Stimulated activated CD4-positive, alpha-beta T cell treated with anti-CD3 and anti-CD28 coated beads, Interleukin-12 subunit alpha, Interleukin-12 subunit beta, amount 100 ng/mL, for 48 hours (primary cell): ENCODE measurements at places on chromosomes 6 and 20.
A peak's percentile ranks its signal among the peaks of the same experiment; 100 is the strongest.

DNA sequence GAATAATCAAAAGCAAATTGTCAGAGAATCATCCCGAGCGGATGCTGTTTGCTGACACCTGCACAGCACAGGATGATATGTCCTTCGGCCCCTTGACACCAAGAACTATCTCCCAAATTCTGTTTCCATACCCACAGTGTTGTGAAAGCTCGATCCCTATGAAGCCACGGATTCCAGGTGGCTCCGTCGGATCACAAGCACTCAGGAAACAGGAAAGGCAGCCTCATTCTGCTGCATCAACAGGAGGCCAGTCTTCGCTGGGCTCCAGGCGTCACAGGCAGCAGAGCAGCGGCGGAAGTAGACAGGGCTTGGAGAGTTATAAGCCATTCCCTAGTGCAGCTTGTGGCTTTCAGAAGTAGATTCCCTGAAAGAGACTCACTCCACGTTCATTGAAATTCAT lies 342.3 kb downstream of the C6orf118 start:
- no peak for DNase-seq

GRCh38 chr6:107976155-107976783 lies 18.3 kb upstream of the SEC63 start:
- DNase-seq = no peak

- DNase-seq = no peak
Measured at GRCh38 chr6:47303342-47303741, 6.4 kb downstream of the TNFRSF21 start.

GRCh38 chr6:5813625-5814027 lies 193.1 kb downstream of the NRN1 start:
- no peak for DNase-seq

GRCh38 chr6:159807150-159807858 lies 7.2 kb downstream of the PNLDC1 start:
- no peak for DNase-seq

DNA sequence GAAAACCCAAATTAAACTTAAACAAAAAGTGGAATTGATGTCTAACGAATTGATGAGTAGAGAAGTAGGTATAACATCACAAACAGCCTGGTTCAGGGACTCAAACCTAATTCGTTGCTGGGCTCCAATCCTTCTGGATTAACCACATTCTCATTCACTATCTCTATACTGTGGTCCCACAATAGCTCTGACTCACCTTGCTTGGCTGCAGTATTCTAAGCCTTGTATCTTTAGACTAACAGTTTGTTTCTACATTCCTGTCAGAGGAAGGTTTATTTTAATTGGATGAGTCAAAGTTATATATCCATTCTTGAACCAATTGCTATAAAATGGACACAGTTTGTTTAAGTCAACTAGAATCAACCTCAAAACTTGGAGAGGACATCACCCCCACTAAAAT lies 530.5 kb upstream of the PTCHD4 start:
- no peak for DNase-seq

GRCh38 chr6:4999586-4999985 lies 4.3 kb downstream of the RPP40 start:
- no peak for DNase-seq

GRCh38 chr6:161557333-161558107 lies 283.7 kb upstream of the AGPAT4 start:
- DNase-seq = no peak

DNA sequence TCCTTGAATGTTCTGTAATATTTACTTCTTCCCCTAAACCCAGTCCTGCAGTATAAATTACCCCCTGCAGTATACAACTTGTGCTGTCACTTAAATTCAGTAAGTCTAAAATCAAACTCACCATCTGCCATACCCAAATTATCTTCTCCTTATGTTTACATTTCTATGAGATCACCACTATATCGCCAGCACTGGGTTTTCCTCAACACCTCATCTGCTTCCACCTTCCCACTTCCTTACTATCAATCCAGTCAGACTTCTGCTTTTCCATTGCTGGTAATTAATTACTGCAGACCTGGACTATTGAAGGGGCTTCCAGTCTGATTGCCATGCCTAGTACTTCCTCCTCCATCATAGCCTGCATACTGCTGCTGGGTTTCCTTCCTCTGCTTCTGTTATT lies 15.2 kb downstream of the EFHC1 start:
- no peak for DNase-seq

DNA sequence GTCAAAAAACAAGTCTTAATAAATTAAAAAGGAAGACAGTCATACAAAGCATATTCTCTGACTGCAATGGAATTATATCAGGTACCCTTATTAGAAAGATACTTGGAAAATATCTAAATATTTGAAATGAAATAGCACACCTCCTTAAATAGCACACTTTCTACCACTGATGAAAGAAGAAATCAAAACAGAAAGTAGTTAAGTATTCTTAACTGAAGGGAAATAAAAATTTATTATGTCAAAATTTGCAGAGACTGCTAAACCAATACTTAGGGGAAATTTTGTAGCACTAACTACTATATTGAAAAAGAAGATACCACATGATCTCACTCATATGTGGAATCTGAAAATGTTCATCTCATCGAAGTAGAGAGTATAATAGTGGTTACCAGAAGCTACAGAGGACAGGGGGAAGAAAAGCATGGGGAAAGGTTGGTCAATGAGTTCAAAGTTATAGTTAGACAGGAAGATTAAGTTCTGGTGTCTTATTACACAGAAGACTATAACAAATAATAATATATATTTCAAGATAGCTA lies 112.2 kb downstream of the ASCC3 start:
- DNase-seq = no peak

GRCh38 chr6:80501636-80502035 lies 395.2 kb downstream of the BCKDHB start:
- DNase-seq = no peak

DNA sequence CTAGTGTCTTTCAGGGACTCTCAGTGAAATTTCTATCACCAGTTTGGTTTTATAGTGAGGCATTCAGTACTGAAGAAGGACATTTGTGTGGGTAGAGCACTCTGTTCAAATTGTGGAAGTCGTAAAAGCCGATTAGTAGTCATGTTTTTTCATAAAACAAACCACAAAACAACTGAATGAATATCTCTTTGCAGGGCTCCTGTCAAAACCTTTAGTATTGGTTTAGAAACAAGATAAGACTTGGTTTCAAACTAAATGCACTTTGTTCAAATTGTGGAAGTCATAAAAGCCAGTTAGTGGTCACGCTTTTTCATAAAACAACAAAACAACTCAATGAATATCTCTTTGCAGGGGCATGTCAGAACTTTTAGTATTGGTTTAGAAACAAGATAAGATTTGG lies 23.8 kb downstream of the ADGRF4 start:
- no peak for DNase-seq

DNA sequence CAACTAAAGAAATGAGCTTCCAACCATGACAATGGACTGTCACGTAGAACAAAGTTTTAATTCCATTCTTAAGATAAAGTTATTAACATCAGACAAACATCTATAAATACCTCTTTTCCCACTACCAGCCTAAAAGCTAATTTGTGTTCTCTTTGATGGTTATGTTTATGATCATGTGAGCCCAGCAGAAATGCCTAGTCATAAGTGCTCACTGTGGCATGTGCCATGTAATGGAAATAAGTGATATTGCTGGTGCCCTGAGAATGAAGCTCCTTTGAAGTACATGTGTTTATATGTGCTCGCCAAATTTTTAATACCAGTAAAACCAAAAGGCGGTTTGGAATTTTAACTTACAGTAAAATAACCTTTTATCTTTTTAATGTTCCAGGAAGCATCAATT lies 205.8 kb downstream of the ISM1 start:
- DNase-seq = no peak

DNA sequence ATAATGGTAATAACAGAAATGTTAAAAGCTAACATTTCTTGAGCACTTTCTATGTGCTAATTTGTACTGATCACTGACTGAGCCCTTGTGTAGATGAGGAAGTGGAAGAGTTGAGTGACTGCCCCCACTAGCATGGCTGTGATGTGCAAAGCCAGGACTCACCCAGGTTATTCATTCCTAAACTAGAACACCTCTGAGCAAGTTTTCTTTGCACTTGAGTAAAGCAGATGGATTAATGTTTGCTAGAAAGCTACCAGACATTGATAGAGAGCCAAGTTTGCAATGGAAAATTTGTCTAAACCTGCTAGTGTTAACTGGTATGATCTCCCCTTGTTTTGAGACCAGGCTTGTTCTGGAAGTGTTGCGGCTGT lies 467.4 kb upstream of the PLCB4 start:
- no peak for DNase-seq

DNA sequence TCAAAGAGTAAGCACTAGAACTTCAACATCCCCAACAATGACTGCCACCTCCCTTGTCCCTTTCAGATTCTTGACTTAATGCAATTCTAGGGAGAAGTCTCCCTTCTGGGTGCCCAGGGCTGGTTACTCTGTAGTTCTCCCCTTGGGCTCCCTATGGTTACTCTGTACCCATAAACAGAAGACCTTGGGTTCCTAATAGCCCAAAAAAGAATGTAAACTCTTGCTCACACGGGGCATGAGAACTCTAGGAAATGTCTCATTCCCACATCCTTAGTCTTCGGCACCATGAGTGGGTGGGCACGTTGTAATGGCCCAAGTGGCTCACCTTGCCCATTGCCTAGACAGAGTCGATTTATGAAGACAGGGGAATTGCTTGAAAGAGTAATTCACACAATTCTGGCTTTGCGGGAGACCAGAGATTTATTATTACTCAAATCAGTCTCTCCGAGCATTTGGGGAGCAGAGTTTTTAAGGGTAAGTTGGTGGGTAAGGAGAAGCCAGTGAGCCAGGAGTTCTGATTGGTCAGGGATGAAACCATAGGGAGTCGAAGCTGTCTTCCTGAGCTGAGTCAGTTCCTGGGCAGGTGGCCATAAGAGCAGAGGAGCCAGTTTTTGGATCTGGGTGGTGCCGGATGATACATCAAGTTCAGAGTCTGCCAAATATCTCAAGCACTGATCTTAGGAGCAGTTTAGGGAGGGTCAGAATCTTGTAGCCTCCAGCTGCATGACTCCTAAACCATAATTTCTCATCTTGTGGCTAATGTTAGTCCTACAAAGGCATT lies 61.2 kb upstream of the SIRPG start:
- no peak for DNase-seq

- no peak for DNase-seq
Measured at GRCh38 chr6:157238346-157238745, 85.0 kb downstream of the TMEM242 start.

GRCh38 chr20:25544311-25544710 lies 41.0 kb downstream of the NINL start:
- no peak for DNase-seq

DNA sequence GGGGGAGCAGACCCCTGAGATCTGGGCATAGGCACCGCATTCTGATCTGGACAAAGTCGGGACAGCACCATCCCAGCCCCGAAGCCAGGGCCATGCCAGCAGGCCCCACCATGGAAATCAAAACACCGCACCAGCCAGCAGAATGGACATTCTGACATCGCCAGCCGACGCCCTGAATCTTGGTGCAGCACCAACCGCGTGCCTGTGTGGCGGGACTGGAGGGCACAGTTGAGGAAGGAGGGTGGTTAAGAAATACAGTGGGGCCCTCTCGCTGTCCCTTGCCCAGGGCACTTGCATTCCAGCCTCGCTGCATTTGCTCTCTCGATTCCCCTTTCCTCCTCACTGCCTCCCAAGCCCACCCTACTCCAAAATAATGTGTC lies 2.0 kb downstream of the NNAT start:
- no peak for DNase-seq

- no peak for DNase-seq
Measured at GRCh38 chr6:38554700-38555413, 84.9 kb downstream of the BTBD9 start.

- DNase-seq = peak; percentile 70
Measured at GRCh38 chr6:81753711-81754577, 1.5 kb upstream of the TENT5A start.

- DNase-seq = no peak
Measured at GRCh38 chr20:61066526-61066925, 185.5 kb upstream of the CDH4 start.

GRCh38 chr20:4563534-4563933 lies 158.2 kb upstream of the PRND start:
- DNase-seq = peak; percentile 2

GRCh38 chr6:118494091-118494490 lies 54.0 kb upstream of the PLN start:
- DNase-seq = no peak

- DNase-seq = no peak
Measured at GRCh38 chr6:168616816-168617765, 176.1 kb downstream of the SMOC2 start.
